ENCODE measurements at places on chromosomes 3 and 15.

GRCh38 chr3:194691481-194692283 is 6.0 kb downstream of the FAM43A start:
- no peak for DNase-seq

GRCh38 chr3:35137612-35138011 is 501.7 kb upstream of the ARPP21 start:
- DNase-seq = no peak

DNA sequence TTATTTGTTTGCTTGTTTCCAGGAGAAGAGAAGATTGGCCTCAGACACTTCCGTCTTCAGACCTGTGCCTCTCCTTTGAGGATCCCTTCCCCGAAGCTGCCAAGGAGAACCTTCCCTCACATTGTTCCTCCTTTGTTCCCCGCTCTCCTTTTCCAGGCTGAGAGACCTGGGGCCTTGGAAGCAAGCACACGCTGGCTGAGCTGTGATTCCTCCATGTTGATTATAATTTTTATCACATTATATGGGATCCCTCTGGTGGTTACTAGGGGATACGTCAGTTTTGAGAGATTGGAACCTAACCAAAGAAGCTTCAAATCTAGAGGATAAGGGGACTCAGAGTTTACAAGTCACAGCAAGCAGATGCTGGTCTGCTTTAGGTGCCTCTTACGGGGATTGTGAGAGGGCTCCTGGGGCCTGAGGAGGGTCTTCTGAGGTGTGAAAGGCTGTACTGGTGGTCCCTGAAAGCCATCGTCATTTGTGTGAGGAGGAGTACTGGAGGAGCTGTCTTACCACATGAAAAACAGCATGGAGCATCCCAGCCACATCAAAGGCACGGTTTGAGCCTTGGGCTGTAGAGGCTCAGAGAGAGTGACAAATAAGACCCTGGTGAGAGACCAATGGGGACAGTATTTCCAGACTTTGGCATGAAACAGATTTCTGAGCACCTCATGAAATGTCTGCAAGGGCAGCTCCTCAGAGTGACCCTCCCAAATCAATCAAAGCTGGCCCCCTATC is 760.1 kb upstream of the CFAP20DC start:
- no peak for DNase-seq

DNA sequence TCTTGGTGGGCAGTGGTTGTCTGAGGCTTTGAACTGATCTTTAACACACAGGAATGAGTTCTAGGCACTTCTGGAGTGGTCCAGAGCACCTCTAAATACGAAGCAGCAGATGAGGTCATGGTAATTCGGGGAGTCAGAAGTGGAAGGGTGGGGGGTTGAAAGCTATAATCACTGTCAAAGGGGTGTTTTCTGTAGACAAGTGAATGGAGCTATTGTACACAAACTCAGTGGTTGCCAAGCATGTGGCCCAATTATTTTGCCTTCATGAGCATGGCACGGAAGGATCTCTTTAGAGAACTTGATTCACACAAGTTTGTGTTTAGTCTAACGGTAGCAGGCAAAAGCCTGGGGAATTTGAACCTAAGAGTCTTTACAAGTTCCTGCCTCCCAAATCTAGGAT is 6.3 kb downstream of the FRMD5 start:
- no peak for DNase-seq

GRCh38 chr3:46097691-46098241 is 70.5 kb upstream of the XCR1 start:
- no peak for DNase-seq

DNA sequence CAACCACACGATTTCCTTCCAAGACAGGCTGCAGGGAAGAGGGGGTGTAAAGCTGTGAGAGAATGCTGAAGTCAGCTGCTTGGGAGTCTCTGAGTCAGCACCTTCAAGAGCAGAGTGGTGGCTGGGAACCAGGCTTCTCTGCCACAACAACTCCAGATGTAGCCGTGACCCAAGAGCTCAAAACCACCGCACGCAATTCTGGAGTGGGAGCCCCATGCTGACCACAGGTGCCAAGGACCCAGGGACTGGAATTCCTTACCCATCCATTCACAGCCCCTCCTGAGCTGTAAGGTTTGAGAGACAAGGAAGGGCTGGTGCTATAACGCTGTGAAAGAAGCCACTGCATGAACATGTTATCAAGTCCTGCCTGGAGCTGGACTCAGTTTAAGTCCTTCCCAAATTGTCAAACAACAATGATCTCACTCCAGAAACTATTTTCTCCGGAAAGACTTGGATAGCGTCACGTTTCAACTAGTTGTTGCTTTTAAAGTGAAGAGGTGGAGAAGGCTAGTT is 61.4 kb downstream of the UMPS start:
- no peak for DNase-seq

DNA sequence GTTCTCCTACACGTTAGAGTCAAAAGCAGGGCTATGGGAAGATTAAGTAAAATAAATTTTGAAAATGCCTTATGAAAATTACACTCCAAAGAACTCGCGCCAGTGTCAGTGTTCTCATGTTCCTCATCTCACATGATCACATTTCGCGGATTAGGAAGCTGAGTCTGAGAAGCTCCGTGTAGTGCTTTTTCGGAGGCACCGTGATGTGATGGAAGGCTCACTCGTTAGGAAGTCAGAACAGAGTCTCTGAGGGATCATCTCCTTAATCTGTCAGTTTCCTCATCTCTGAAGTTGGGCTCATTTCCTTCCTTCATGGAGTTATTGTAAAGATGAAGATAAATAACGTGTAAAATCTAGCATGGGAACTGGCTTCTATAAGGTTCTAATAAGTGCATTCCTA is 3.2 kb downstream of the ADIPOQ start:
- DNase-seq = no peak

DNA sequence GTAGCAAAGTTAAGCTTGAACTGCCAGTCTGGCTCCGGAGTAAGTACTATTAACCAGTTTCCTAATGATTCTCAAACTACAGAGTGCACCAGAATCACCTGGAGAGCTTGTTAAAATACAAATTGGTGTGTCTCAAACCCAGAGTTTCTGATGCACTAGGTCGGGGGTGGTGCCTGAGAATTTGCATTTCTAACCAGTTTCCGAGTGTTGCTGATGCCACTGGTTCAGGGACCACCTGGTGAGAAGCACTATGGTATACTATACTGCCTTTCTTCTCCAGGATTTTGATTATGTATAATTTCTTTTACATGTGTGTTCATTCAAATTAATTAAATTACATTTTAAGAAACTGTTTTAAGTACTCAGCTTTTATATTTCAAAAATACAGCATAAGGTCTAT is 48.8 kb upstream of the PLSCR5 start:
- DNase-seq = no peak

DNA sequence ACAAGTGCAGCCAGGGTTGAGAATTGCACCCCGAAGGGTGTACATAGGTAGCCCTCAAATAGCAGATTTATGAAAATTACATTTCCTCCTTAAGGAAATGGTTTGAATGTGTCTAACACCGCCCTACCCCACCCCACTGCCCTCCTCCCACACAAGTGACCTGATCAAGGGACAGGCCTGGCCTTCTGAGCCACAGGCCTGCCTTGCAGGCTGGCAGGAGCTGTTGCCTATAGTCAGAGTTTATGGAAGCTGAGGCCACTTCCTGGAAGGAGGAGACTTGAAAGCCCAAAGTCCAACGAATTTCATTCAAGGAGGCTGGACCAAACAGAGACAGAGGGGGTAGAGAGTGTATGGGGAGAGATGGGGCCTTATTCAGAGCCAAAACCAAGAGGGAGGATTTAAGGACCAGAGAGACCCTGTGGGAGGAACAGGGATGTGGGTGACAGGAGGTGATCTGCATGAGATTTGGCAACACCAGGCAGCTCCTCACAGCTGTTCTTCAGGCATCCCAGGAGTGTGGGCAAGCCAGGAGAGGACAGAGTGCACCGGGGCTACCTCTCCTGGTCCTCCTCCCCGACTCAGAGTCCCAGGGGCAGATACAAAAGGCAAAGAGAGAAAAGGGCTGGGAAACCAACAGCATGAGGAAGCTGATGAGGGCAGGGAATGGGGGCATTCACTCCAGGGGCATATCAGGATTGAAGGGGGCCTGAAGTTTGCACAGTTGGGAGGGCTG is 100.4 kb upstream of the HES1 start:
- no peak for DNase-seq

DNA sequence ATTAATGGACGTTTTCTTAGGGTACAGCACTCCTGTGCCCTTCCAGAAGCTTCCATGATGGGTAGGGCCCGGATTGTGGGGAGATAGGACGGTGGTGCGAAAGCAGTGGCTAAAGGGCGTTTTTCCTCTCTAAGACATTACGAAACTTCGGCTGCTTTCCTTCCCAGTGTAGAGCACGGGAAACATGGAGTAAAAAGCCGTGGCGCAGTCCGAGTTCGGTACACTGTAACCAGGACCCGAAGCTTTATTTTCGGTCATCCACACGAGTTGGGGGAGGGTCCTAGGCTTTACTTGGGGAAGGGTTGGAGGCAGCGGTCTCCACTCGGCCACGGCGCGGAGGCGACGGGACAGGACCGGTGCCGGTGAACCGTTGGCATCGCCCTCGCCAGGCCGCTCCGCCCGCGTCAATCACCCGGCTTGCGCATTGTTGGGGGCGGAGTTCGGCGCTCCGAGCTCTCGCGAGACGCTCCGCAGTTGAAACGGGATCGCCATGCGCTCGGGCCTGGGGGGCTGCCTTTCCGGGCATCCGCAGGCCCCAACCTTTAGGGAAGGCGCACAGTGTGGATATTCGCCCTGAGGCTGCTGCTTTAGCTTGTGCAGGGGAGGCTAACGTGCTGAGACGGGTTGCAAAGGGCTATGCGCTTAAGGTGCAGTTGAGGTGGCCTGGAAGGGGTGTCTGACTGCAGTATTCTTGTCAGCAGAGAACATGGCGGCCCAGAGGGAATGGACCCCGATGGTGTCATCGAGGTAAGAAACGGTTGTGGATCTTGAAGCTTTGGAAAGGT is 546 bp downstream of the EIF4A2 start:
- peak; percentile 56 for DNase-seq

DNA sequence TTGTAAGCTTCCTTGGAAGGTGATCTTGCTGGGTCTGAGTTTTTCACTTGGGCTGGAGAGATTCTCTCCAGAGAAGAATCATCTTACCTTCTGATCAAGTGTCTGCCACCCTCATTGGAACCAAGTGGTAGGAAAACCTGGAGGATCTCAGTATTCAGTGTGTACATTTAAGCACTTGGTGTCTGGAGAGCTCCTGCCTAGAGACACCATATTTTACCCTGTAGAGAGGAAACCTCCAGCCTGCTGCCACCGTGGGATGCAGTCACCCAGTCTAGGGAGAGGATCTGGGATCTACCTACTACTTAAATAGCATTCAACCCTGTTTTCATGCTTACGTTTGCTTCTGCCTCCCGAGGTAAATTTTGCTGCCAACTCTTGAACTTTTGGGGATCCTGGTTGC is 274.3 kb downstream of the SV2B start:
- DNase-seq = no peak

GRCh38 chr3:34890247-34890646 is 749.1 kb upstream of the ARPP21 start:
- no peak for DNase-seq

DNA sequence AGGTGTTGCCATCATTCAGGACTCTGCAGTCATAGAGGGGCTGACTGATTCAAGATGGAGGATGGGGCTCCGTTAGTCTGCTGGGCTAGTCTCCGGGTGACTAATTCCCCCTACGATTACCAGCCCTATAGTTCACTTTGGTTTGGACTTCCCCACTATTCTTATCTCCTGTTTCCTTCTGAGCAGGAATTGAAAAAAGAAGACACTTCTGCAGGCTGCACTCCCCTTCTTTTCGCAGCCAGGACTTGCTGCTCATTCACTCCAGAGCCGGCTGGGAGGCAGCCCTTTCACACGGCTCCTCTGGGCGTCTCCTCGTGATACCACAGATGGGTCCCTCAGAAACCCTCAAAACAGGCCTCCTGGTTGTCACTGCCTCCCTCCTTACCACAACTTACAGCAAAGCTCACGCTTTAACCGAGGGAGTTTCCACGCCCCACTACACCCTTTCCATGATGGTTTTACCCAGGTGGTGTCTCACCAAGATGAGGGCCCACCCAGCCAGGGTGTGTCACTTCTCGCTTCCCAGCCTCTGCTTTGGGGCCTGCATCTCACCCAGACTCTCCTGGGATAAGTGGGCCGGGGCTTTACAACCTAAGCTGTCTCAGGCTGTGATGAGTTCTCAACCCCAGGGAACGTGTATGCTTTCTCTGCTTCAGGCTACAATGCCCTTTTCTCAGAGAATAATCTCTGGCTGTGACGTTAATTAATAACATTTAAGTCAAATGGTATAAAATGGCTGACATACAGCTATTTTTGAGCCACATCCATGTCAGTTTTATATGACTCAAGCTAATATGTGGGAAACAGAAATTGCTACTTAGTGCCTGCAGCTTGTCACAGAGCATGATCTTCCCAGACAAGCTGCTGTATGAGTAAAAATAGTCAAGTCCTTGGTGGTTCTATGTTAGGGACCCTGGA is 11.9 kb downstream of the CX3CR1 start:
- no peak for DNase-seq

DNA sequence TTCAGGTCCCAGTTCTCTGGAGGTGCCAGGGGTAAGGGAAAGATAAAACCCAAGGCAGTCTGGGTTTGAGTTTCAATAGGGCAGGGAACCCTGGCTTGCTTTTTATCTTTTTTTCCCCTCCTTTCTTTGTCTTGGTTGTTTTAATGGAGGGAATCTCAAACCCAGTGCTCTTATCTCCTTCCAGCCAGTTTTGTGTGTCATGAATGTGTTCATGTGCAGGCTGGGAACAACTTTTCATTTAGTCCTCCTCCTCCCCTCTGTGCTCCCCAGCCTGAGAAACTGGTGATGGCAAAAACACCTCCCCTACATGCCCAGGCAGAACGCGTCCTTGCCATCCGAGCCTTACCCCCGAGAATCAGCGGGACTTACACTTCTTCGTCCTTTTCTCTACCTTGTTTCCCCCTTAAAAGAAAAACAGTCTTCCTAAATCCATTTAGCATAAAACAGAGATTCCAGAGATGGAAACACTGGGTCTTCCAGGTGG is 10.9 kb downstream of the SEMA3G start:
- no peak for DNase-seq

DNA sequence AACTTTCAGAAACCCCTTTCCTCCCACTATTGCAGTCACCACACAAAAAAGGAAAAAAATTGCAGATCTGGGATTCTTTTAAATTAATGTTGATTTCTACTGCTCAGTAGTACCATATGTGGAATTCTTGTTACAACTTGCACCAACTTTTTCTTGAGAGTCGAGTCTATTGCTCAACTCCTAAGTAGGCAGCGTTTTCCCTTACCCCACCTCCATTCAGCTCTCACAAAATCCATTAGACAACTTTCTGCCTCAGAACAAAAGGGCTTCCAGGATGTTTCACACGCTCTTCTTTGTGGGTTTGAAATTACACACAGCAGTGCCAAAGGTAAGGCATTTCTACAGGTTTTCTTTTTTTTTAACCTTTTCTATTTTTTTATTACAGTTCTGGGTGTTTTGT is 179.5 kb downstream of the ANXA2 start:
- no peak for DNase-seq

- DNase-seq = no peak
Measured at GRCh38 chr3:17808994-17809393, 66.6 kb upstream of the TBC1D5 start.

DNA sequence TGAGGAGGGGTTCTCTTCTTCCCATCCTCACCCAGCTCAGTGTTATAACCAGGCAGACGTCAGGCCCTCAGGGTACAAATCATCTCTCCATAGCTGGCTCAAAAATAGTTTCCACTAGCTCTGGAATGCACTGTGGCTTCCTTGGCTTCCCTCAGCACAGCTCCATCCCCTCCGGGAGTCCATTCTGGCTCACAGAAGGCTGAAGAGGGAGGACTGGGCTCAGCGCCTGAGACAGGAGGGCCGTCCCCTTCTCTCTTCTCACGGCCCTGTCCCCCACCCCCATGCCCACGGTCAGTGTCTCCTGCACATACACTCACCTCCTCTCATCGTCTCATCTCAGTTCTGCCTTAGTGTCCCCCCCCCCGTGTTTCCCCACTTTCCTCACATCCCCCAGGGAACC is 50.1 kb downstream of the UMPS start:
- DNase-seq = no peak

Data from activated CD4-positive, CD25-positive, alpha-beta regulatory T cell (primary cell).